Left lung (tissue), 14 donors: ENCODE measurements at places on chromosomes 16 and 17.
A peak's percentile ranks its signal among the peaks of the same experiment; 100 is the strongest.

- DNase-seq, result no peak
These were observed 38.5 kb downstream of the CHD9 start for GRCh38 chr16:53093162-53093744.

DNA sequence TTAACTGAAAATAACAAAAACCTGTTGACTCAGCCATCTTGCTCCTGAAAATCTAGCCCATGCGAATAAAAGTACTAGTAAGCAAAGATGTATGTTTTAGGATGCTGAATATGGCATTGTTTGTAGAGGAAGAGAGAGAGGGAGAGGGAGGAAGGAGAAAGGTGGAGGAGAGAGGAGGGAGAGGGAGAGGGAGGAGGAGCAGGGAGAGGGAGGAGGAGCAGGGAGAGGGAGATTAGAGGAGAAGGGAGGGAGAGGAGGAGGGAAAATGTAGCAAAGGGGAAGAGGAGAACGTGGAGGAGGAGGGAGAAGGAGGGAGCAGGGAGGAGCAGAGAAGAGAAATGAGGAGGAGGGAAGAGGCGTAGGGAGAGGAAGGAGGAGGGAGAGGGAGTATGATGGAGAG lies 324.5 kb upstream of the EEF2KMT start:
- no peak for DNase-seq

- DNase-seq, result no peak
These were observed 1.5 kb upstream of the ZNF764 start for GRCh38 chr16:30559690-30560089.

DNA sequence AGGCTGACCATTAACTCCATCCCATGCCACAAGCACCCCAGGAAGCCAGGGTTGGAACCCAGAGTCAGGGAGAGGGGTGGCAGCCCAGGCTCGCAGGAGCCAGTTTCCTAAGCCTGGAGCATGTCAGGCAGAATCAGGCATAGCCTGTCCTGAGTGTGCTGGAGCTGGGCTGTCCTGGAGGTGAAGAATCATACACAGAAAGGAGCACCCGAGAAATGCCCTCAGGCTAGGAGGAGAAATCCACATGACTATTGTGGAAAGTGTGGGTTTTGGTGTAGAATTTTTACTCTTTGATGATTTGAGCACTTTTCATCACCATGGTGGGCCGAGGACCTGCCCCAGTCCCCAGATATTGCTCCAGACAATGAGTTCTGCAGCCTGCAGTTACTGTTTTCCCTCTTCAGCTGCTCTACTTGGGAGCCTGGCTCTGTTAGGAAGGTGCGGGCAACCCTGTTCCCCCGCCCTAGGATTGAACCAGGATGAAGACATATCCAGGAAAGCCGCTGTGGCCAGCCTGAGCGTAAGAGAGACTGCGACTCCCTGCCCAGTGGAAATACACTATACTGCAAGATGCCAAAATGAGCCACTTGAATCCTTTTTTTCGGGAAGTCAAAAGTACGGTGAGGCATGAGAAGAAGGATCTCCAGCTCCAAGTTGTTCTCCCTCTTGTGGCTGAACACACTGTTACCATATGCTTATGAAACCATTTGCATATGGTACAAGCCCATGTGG lies 29.0 kb upstream of the HEATR6 start:
- DNase-seq, result no peak

DNA sequence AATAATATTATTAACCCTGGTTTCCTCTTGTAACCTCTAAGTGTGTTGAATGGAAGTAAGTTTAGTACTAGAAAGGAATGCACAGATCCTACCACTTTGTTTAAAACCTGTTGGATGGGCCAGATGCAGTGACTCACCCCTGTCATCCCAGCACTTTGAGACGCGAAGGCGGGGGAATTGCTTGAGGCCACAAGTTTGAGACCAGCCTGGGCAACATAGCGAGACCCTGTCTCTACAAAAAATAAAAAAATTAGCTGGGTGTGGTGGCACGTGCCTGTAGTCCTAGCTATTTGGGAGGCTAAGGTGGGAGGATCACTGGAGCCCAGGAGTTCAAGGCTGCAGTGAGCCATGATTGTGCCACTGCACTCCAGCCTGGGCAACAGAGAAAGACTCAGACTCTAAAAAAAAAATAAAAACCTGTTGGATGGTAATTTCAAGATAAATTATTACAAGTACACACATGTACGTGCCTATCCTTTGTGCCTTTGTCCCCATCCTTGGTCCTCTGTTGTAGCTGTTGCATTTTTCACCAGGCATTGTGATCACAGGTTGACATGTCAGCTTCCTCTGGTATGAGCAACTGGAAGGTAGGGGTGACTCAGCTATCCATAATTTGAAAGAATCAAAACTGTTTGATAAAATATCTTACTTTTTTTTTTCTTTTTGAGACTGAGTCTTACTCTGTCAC lies 30.7 kb upstream of the METTL9 start:
- no peak for DNase-seq

GRCh38 chr16:34054969-34055368 lies 595.6 kb downstream of the TP53TG3F start:
- no peak for DNase-seq

GRCh38 chr16:55480228-55480655 lies 1.2 kb downstream of the MMP2 start:
- DNase-seq, result peak; percentile 84

DNA sequence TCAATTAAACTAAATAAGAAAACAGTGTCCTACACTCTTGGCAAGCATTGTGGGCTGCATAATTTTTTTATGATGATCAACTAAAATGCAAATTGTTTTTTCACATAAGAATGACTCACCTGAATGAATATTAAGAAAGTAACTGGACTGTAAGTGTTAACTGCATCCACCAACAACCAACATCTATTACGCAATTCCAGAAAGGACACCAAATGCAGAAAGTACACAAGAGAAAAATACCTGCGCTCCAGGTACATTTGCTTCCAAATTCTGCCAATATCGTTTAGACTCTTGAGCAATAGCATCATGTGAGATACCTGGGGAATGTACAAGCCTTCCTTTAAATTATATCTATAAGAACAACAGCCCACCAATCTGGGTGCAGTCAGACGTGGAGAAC lies 19.8 kb upstream of the TXNDC11 start:
- DNase-seq, result no peak

GRCh38 chr16:85435700-85436099 lies 177.4 kb upstream of the GSE1 start:
- DNase-seq, result no peak

- peak; percentile 68 for DNase-seq
These were observed 51.7 kb upstream of the MTSS2 start for GRCh38 chr16:70737377-70738082.

DNA sequence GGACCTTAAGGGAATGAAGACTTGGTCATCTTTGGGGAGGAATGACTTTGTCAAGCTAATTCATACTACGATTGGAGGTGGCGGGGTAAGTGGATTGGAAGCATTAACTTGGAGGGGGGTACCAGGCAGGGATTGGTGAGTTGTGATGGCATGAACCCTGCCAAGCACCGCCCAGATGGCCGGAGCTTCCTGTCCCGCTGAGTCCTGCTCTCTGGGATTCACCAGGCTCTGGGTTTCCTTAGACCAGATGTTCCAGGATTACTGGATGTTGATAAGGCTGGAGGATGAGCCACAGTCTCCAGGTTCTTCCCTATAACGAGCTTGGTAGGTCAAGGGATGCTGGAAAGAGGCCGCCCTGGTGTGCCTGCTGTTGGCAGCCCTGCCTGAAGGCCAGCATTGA lies 154.9 kb downstream of the SDK2 start:
- no peak for DNase-seq

GRCh38 chr17:50559674-50560184 lies 786 bp upstream of the CACNA1G start:
- DNase-seq, result peak; percentile 72
